ENCODE measurements at places on chromosomes 16 and 17.

DNA sequence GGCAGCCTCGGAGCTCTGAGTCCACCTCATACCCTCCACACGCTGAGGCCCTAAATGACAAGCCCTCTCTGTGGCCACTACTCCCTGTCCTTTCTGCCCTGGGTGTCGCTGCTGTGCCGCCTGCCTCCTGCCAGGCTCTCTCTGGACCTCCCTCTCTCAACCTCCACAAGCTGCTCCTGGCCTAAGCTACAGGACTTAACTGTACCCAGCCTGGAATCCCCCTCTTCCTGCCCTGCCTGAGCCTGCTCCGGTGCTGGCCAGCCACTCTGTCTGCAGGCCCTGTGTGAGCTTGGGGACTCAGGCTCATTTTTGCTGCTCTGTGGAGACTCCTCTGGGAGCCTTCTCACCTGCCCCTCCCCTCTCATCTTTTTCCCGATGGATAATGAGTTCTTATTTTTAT lies 21.5 kb downstream of the IFT140 start:
- no peak for ATAC-seq

- ATAC-seq = no peak
Observed at GRCh38 chr17:81491181-81491581, 21.4 kb downstream of the ACTG1 start.

DNA sequence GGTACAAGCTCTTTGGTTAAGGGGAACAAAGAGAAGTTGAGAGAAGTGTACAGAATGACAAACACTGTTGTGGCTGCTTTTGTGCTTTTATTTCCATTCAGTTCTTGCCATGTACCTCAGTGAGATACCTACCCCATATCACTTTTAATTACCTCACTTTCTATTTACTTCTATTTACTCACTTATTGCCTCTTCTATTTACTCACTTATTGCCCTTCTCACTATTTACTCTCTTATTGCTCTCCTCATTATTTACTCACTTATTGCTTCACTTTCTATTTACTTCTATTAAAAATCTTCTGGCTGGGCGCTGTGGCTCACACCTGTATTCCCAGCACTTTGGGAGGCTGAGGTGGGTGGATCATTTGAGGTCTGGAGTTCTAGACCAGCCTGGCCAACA lies 41.9 kb downstream of the MBTD1 start:
- no peak for ATAC-seq

- no peak for ATAC-seq
Observed at GRCh38 chr16:31367853-31368252, 12.9 kb downstream of the ITGAX start.

- no peak for ATAC-seq
Observed at GRCh38 chr17:13542636-13543035, 59.1 kb downstream of the HS3ST3A1 start.

DNA sequence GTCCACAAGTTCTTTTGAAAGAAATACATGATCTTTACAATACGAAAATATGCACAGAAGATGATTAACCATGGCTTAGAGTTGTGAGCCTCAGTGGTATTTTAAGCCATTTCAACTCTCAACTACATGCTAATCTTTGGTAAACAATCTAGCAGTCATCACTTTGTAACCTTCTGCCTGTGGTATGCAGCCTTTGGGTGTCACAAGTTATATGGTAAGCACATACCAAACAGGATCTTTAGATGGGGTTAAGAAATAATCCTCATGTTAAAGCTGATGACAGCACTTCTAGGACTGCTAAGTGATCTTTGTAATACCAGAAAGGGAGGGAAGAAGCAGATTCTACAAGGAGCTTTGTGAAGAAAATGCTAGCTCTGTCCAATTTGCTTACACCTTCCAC lies 74.3 kb downstream of the CA4 start:
- ATAC-seq = no peak

DNA sequence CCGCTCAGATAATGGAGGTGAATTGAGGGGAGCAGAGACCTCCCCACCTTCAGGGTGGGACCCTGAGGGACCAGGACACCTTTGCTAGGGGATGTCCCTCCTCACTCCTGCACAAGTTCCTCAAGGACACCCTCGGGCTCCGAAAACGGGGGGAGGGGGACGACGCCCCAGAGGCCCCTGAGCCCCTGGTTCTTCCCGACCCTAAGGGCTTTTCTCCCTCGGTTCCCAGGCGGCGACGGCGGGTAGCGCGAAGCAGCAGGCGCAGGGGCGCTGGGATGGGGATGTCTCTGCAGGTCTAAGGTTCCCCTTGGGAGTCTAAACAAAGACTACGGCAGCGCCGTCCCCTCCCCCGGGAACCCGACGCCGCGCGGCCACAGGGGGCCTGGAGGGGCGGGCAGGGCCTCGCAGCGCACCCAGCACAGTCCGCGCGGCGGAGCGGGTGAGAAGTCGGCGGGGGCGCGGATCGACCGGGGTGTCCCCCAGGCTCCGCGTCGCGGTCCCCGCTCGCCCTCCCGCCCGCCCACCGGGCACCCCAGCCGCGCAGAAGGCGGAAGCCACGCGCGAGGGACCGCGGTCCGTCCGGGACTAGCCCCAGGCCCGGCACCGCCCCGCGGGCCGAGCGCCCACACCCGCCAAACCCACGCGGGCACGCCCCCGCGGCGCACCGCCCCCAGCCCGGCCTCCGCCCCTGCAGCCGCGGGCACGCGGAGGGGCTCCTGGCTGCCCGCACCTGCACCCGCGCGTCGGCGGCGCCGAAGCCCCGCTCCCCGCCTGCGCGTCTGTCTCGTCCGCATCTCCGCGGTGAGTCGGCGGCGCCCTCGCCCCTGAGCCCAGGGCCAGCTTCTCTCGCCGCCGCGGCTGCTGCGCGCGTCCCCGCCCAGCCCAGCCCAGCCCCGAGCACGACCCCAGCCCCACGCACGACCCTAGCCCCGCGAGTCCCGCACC lies 36.7 kb upstream of the NDRG4 start:
- peak; percentile 35 for ATAC-seq

- ATAC-seq = no peak
Observed at GRCh38 chr17:688100-688989, 26.3 kb downstream of the VPS53 start.

DNA sequence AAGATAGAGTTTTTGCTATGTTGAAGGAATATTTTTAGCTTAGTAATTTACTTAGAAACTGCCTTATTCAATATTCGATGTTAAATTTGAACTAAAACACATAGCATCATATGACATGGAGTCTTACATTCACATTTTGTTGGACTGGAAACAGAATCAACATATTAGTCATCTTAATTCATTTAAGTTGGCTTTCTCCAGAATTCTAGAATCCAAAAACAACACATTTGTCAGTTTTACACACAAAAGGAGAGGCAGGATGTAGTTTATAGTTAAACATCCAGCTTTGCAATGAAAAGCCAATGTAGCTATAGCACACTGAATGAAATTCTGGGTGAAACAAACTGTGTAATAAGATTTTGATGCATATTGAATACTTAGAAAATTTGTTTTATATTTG lies 43.3 kb downstream of the WWOX start:
- no peak for ATAC-seq

- no peak for ATAC-seq
Observed at GRCh38 chr17:72984926-72985325, 107.6 kb downstream of the SLC39A11 start.

DNA sequence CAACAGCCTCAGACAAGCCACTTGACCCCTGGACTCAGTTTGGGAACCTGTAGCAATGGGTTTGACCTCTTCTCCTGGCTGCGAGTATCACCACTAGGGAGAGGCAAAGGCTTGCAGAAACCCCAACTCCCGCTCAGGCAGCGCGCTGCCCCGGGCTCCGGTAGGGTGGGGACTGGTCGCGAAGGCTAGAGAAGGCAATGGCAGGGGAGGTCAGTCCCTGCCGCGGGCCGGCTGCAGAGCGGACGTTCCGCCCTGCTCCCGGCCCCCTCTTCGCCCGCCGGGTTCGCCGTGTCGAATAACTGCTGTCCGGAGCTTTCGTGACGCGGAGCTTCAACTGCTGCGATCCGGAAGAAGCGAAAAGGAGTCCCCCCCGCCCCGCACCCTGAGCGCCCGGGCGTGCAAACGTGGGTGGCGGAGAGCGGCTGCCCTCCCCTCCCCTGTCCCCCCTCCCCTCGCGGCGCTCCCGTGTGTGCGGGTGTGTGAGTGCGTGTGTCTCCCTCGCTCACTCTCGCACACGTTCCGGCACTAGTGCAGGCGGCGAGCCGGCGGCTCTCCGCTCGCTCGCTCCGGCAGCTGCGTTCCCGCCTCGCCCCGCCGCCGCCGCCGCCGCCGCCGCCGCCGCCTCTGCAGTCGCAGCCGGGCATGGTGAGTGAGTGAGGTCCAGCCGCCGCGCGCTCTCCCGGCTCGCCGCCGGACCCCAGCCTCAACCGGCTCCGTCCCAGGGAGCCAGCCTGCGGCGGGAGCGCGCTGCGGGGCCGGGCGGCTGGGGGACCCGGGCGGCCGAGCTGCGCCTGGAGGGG lies 772 bp upstream of the SHISA6 start:
- ATAC-seq = peak; percentile 26

- no peak for ATAC-seq
Observed at GRCh38 chr17:19650826-19651225, 2.3 kb downstream of the ALDH3A2 start.

DNA sequence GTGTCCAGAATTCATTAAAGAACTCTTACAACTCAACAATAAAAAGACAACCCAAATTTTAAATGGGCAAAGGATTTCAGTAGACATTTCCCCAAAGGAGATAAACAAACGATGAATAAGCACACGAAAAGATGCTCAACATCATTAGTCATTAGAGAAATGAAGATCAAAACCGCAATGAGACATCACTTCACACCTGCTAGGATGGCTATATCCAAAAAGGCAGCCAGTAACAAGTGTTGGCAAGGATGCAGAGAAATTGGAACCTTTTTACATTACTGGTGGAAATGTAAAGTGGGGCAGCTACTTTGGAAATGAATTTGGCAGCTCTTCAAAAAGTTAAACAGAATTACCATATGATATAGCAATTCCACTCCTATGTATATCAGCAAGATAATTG lies 42.0 kb downstream of the PITPNM3 start:
- no peak for ATAC-seq
